Epithelial cell of prostate (primary cell): ENCODE measurements at places on chromosomes 12 and 14.

DNA sequence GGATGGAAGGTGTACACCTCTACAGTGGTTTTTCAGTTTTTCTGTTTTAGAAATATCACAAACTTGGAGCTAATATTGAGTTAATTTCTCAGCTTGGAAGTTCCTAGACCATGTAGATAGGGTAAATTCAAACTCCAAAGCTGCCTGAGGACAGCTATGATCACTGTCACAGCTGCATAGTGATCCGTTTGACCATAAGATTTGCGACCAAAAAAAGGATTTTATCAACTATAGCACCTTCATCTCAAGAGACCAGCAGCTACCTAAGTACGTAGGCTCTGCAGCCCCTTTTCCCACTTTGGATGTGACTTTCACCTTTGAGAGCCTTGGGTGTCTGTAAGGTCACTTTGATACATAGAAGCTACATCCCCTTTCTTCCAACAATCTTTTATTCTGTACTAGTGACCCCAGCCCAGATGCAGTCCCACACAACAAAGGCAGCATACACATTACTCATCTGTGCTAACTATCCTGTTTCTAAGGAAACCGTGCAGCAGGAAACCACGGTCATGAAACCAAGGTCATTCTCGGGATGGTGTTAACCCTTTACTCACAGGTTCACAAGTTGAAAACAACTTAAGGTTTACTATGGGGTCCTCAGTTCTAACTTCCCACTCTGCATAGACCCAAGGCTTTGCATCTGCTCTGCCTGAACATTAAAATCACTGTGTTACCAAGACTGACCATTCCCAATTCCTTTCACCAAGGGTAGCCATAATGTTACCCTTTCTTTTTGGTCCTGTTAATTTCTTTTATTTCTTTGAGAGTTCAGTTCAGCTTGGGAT lies 75.4 kb downstream of the IFT81 start:
- no peak for DNase-seq

DNA sequence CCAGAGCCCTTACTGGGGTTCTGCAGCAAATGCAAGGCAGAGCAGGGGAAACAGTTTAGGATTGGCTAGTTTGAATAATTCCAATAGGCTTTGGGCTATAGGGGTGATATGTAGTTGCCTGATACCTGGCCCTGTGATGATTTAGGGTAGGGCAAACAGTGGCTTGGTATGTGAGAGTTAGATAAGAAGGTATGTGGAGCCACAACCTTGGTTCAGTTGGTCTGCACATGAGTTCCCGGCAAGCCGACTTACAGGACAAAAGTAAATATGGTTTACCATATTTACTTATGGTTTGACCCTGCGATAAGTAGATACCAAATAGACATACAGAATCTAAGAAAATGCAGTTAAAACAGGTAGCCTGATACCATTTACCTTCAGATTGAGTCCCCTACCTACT lies 8.3 kb upstream of the CAPRIN2 start:
- no peak for DNase-seq

DNA sequence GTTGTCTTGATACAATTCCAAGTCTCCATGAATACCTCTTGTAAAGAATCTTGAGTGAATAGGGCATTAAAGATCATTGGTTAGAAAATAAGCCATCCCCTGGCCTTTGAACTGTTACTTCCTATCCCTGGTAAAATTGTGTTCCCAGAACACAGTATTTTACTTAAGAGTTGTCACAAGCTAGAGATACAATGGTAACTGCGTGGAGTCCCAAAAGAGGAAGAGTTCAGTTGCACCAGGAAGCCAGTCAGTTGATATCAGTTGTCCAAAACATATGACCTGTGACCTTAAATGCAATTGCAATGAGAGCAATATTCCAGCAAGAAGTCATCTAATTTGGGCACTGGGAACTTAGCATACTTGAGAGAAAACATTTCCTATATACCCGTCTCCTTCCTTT lies 117.3 kb downstream of the NEDD1 start:
- no peak for DNase-seq

DNA sequence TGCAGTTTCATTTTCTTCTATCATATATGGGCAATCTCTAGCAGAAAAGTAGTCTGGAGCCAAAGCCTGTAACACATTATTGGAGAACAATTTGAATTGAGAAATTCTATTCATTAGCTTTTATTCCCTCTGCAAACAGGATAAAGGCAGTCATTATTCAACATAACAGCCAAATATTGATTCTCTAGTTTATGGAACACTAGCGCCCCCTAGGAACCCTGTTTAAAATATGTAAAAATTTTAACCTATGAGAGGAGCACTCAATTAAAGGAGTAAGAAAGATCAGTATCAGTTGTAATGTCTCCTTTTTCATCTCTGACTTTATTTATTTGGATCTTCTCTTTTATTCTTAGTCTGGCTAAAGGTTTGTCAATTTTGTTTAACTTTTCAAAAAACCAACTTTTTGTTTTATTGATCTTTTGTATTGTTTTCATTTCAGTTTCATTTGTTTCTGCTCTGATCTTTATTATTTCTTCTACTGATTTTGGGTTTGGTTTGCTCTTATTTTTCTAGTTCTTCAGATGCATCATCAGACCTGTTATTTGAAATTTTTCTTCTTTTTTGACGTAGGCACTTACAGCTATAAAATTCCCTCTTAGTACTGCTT lies 4.8 kb upstream of the LMNTD1 start:
- no peak for DNase-seq

DNA sequence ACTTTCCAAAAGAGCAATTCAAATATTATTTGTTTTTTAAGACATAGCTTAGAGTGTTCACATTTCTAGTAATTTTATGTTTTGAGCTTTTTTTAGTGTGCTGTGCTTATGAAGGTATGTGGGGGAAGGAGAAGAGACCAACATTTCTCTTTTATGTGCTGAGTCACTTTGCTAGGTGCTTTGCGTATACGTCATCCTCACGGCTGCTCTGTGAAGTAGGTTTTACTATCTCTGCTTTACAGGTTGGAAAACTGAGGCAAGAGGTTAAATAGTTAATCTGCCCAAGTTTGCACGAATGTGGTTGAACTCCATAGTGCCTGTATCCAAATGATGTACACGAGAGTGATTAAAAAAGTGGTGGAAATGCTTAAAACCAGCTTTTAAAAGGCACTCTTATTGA lies 75.9 kb downstream of the AEBP2 start:
- DNase-seq = no peak

DNA sequence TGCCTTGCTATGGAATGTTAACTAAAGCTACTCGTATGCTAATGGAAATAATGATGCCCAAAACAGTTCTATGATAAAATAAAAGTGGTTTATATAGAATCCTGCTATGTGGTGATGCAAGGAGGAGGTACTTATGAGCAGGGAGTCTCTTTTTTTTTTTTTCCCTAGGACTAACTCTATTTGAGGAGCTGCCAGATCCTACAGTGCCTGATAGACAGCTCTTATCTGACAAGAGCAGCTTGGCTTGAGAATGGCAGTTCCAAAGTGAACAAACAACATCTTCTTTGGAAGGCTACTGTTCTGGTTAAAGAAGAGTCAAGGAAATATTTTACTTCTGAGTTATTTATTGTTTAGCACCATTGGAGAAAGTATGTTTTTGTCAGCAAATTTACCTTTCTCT lies 10.2 kb upstream of the ACSM4 start:
- no peak for DNase-seq

- DNase-seq = no peak
These were observed 22.4 kb downstream of the IRF2BPL start for GRCh38 chr14:77006132-77006531.

DNA sequence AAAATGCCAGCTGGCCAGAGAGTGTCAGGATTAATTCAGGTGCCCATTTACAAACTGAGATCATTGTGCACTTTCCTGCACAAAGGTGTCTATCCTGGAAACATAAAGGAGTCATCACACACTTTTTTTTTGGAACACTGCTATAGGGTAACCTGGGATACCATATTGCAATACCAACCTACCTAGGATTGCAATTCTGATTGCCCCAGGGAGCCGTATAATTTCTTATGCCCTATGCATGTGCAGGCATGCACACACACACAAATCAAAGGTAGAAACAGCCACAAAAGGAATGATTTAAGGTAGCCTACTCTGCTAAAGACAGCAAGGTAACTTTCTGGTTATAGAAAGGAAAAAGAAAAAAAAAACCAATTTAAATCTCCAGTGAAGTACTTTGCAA lies 285.3 kb upstream of the KITLG start:
- peak; percentile 33 for DNase-seq

DNA sequence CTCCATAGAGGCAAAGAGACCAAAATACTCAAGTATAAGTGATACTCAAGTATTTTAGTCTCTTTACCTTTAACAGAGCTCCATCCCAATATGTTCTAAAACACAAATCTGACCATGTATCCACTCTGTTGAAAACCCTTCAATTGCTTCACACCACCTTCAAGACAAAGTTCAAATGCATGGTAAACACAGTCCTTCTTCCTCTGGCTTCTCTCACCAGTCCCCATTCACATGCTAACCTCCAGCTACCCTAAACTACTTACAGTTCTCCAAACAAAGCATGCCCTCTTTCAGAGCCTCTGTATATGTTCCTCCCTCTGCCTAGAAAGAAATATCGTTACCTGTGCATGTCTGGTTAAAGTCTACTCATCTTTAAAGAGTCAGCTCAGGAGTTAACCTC lies 100.2 kb downstream of the NUMB start:
- no peak for DNase-seq

DNA sequence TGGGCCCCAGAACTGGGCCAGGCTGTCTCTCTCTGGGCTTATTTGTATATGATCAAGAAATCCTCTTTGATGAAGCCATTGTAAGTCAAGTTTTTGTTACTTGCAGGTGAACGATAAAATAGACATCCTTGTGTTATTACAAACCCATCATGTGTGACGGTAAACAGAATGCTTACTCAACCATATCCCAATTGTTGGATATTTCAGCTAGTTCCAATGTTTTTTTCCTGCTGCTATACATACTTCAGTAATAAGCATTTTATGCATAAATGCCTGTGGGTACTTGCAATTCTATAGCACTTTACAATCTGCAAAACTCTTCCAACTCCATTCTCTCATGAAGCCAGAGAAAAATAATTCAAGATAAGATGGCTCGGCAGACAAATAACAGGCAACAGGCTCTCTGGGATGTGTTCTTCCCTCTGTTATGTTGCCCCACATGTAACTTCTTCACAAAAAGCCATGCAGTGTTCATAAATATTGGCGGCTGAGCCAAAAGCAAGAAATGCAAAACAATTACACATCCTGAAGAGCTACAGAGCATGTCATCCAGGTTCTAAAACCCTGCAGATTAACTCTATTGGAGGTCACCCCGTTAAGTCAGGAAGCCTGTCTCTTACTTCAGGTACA lies 69.5 kb downstream of the CLMN start:
- no peak for DNase-seq

DNA sequence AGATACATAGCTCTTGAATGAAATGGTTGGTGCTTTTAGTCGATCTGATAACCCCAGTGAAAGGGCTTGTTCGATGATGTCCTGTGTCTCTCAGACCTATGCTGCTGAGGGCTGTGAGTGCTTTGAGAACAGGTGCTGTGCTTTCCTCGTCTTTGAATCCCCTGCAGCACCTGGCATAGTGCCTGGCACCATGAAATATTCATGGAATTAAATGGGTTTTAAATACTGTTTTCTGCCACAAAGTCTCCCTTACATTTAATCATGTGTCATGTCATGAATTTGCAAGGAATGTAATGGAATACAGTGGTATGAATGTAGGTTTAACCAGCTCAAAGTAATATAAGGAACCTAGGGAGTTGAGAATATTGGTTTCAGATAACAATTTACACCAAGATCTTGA lies 220.5 kb upstream of the PRICKLE1 start:
- no peak for DNase-seq

- no peak for DNase-seq
These were observed 4.7 kb downstream of the FGD6 start for GRCh38 chr12:95212586-95212985.

- DNase-seq = peak; percentile 8
These were observed 515.7 kb upstream of the ATXN7L3B start for GRCh38 chr12:74021937-74022336.

GRCh38 chr12:115956659-115957058 lies 320.8 kb downstream of the MED13L start:
- no peak for DNase-seq

DNA sequence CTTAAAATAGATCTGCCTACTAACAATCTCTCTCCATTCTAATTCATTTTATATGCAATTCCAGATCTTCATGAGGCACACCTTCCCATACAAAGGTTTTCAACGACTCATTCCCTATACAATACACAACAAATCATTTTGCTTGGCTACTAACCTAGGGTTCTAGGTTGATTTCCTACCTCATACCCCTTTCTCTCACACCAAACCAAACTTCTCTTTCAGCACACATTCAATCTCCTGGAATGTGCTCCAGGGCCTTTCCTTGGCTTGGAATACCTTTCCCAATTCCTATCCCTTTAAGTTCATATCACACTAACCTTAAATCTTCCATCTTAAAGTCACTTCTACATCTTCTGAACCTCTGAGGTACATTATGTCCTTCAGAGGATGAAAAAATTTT lies 38.7 kb upstream of the MTERF2 start:
- no peak for DNase-seq

DNA sequence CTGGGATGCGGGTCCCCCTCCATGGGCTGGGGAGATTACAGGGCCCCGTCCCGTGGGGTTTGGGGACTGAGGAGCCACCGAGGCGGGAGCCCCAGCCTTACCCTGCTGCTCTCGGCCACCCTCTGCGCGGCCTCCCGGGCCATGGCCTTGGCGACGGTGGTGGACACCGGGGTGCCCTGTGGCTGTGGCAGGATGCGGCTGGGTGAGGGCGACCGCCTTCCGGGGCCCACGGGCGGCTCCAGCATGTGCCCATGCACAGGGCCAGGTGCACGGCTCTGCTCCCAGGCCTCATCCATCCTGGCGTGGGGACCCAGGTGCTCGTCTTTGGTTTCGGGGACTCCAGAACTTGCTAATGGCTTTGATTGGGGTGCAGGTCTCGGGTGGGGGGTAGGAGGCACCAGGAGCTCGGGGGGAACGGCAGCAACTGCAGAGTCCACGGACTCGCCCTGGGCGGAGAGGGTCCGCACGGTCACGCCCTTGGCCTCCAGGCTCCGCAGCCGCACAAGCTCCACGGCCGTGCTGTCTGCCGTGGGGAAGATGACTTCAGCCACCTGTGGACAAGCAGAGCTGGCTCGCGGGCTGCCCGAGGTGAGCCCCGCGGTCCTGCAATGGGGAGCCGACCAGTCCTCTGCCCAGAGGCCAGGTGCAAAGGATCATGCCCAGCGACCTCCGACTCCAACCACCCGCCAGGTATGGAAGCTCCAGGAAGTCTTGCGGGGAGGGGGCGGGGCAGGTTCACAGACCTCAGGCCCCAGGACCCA lies 99.2 kb downstream of the PIWIL1 start:
- no peak for DNase-seq

GRCh38 chr12:57154804-57155434 lies 7.5 kb upstream of the LRP1-AS start:
- DNase-seq = no peak

DNA sequence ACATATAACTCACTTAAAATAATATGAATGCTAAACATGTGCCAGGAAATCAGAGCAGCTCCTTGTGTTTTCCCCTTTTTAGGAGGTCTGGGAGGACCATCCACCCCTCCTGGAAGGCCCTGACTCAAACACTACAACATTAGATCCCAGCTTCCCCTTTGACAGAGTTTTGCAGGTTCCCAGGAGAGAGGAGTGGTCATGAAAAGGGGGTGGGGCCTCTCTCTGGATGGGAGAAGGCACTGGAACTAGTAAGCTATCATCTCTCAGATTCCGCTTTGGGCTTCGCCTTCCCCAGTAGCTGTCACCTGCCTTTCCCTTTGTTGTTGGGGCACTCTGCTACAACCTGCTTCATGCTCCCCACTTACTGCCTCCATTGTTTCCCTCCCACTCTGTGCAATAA lies 149.2 kb downstream of the ZFP36L1 start:
- DNase-seq = no peak
